ENCODE measurements at places on chromosomes 7 and 10.

DNA sequence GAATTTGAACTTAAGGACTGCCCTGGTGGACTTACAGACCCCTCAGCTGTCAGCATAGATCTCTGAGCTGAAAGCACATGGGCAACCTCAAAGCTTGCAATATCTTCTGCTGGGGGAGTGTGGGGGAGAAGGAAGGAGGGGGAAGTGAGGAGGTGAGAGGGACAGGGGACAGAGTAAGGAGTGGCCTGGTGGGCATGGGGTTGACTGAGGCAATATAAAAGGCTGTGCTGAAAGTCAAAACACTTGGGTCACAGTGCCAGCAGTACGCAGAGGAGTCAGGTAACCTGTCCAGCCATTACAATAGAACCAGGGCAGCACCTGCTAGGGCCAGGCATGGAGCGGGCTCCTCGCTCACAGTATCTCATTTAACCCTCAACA is 43.2 kb downstream of the PPP1R3C start:
- DNase-seq = no peak

- DNase-seq = no peak
Measured at GRCh38 chr7:47446871-47447466, 134.9 kb downstream of the TNS3 start.

DNA sequence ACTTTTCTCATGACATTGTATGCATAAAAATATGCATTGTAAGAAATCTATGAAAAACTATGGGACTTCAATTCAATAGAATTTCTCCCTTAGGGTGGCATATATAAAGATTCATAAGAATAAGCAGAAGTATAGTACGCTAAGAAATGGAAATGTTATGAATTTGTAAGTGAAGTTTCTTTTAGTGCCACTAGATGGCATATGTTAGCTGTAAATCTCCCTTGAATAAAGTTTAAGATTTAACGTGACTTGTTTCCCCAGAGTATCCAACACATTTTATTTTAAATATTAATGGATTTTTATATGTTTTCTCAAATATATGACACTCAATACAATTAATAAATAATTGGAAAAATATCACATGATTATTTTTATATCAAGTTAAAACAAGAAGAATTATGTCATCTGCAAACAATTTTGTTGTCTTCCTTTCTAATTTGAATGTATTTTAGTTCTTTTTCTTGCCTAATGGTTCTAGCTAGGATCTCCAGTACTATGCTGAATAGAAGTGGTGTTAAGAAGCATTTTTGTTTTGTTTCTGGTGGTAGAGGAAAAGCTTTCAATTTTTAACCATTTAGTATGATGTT is 287.2 kb downstream of the HGF start:
- no peak for DNase-seq

DNA sequence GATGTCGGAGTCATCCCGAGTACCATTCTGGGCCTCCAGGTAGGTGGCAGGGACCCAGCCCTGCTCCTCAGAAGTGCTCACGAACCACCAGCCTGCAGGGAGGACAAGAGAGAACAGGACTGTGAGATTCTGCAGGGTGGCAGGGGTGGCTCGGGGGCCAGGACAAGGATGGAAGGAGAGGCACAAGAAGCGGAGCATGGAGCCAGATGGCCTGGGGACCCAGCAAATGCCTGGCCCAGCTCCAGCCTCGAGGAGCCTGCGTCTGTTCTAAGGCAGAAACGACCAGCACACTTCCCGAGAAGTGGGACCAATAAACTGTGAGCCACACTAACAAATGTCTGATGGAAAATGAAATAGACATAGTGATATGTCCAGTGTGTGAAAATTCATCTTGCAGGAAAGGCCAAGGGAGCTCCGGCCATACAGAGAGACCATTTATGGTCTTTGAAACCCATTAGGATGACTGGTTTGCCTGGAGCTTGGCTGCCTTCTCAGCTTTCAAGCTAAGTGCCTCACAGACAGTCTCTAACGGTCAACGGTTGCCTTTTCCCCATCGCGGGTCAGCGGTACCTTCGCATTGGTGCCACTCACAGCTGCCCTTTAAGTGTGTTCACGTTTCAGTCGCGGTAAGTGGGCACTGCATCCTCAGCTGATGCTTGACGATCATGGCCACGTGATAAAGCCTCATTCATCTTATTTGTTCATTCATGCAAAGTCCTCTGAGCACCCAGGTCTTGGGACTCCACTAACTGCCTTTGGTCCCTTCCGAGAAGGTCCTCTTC is 133.8 kb downstream of the NEURL1 start:
- no peak for DNase-seq

DNA sequence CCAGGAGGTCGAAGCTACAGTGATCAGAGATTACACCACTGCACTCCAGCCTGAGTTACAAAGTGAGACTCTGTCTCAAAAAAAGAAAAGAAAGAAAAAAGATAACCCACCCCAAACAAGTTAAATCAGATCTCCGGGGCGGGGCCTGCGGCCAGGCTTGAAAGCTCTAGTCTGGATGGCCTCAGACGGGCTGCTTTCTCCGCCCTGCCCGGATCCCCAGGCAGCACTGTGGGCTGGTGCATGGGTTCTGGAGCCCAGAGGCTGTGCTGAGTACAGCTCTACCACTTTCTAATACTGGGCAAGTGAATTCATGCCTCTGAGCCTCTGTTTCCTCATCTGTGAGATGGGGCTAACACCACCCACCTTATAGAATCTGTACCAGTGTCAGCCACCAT is 83.7 kb downstream of the ZMIZ1 start:
- DNase-seq = no peak

DNA sequence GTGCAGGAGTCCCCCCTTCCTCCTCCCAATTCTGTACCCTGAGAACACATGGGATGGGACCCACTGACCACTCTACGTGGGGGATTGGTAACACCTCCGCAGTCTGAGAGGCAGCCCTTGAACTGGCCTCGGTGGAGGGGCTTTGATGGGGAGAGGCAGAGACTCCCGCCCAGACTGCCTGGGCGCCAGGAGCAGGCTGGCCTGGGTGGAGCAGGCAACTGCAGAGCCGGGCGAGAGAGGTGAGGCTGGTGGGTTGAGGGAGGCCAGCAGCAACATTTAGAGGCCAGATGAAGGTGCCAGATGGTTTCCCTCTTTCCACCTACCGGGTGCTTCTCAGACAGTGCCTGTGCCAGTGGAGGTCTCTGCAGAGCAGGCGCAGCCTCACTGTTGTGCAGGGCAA is 30.7 kb upstream of the ZNF467 start:
- DNase-seq = no peak

DNA sequence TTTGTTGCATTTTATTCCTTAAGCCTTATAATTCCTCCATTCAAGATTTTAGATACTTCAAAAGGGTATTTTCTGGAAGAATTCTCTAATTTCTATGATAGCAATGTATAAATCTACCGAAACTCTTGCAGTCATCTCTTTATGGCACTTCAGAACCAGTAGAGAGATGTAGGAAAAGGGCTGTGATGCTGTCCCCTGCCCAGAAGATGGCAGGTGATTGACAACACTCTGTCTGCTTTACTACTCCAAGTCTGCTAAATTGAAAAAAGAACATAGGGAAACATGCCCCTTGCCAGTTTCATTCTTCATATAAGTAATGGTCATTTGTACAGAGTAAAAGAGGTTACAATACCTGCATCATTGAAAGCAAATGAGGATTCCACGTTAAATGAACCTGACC is 5.1 kb downstream of the TCTN3 start:
- no peak for DNase-seq

DNA sequence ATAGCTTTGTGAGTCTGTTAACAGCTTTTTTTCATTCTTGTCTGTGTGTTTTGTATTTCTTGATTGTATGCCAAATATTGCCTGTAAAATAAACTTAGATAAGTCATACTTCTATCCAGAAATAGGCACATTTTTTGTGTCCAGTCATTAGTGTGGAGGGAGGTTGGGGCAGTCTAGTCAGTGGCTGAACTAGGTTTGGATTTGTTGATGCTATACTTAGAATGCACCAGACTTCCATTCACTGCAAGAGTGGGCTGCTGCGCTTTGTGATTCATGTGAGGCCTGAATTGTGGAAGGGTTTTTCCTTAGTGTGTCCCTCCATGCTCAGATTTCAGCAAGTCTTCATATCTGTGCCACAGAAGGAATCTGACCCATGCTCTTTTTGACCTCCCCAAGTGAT is 50.0 kb downstream of the TRUB1 start:
- no peak for DNase-seq

GRCh38 chr7:101877882-101878591 is 60.6 kb downstream of the CUX1 start:
- no peak for DNase-seq

GRCh38 chr10:61992671-61993668 is 91.5 kb downstream of the ARID5B start:
- DNase-seq = peak; percentile 50

- DNase-seq = peak; percentile 58
Measured at GRCh38 chr7:8131694-8132605, 130.0 kb downstream of the ICA1 start.

- no peak for DNase-seq
Measured at GRCh38 chr7:24701261-24702235, 55.7 kb downstream of the GSDME start.

GRCh38 chr7:31413766-31414165 is 73.2 kb upstream of the NEUROD6 start:
- no peak for DNase-seq

DNA sequence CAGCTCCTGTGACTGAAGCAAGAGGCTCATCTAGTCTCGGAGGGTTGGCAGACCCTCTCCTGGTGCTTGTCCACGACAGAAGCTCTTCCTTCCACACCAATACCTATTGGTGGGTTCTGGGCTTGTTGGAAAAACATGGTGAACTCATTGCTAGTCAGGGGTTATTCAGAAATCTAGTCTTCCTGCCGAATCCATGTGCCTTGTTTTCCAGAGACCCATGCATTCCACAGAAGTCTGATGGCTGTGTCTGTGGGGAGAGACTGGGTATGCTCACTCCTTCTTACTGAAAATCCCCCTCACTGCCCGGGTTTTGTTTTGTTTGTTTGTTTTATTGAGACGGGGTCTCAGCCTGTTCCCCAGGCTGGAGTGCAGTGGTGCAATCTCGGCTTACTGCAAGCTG is 138.3 kb downstream of the DNAJB6 start:
- DNase-seq = no peak

DNA sequence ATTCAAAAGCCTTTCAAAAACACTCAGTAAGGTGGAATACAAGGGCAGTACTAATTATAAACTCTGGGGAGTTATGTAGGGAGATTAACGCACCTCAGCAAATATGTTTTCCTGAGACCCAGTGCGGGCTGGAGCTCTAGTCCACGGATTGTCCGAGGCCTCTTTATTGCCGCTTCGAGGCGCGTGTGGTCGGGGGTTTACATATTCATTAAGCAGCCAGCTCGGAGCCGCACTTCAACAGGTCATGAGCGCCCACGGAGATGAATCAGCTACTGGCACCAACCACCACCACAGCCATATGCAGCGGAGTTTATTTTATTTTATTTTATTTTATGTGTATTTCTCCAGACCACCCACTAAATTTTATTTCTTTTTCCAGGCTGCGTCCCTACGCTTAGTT is 195.9 kb upstream of the ADARB2 start:
- no peak for DNase-seq

DNA sequence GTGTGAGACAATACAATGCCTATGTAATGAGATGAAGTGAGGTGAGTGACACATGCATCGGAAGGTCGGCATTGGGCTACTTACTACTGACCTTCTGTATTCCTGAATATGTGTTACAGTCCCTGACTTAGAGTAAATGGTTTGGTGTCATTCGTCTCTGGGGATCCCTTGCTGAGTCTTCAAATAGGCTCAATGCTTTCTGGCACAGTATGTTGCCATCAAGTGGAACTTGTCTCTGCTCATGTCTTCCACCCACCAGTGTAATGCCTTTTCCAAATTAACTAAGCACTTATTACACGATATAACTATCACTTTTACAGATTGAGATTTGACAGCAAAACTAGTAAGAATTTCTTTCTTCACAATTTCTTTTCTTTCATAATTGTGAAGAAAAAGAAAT is 10.9 kb downstream of the CUL2 start:
- no peak for DNase-seq

GRCh38 chr10:77680065-77680464 is 42.5 kb upstream of the KCNMA1 start:
- no peak for DNase-seq

DNA sequence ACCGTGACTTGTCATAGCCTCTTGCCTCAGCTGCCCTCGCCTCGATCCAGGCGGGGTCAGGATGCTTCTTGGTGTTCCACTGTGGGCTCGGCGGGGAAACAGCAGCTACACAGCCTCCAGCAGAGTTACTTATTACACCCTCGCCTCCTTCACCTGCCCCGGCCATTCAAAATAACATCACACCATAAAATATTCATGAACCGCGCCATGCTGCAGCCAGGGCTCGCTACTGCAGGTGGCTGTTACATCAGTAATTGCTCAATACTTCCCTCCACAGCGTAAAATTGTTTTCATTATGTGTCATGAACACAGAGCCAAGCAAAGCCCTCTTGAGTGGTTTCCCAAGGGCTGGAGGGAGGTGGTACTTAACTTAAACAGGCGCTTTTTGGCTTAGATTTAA is 241.5 kb upstream of the SP8 start:
- DNase-seq = no peak

GRCh38 chr7:111865430-111865829 is 303.1 kb upstream of the IMMP2L start:
- DNase-seq = no peak

GRCh38 chr7:81236560-81236959 is 317.7 kb upstream of the SEMA3C start:
- DNase-seq = no peak

- DNase-seq = no peak
Measured at GRCh38 chr7:43484678-43485395, 98.1 kb upstream of the STK17A start.

GRCh38 chr10:100315615-100316014 is 14.4 kb downstream of the PKD2L1 start:
- DNase-seq = no peak

Data from CD4-positive, alpha-beta T cell treated with Interleukin-17A for 4 hours (primary cell).